Mesangial cell (primary cell): ENCODE measurements at places on chromosomes 12 and 14. TPM values are rescaled to one million over a fixed set of nuclear protein-coding genes. Genes with fewer than 3 reads are reported as not detected.

Gene NEK9
- 21.2 and 48.3 TPM in 2 replicates for total RNA-seq

Gene LHX5
- not detected in 2 replicates for total RNA-seq

Gene EML1
- total RNA-seq: 6.7 and 8.6 TPM in 2 replicates

Gene CD163
- total RNA-seq: not detected in 2 replicates

Gene ENO2
- 16.0 and 17.5 TPM in 2 replicates for total RNA-seq
